ENCODE measurements at places on chromosomes 11 and 22. TPM values are rescaled to one million over a fixed set of nuclear protein-coding genes. Genes with fewer than 3 reads are reported as not detected.

GRCh38 chr11:46896719-46897406, 21.5 kb downstream of the LRP4 start:
- DNase-seq, result peak; percentile 72

- DNase-seq, result no peak
These were observed 8.5 kb upstream of the SH3BP1 start for GRCh38 chr22:37630839-37631435.

GRCh38 chr11:31414338-31414737, 44.7 kb downstream of the DNAJC24 start:
- peak; percentile 40 for DNase-seq

DNA sequence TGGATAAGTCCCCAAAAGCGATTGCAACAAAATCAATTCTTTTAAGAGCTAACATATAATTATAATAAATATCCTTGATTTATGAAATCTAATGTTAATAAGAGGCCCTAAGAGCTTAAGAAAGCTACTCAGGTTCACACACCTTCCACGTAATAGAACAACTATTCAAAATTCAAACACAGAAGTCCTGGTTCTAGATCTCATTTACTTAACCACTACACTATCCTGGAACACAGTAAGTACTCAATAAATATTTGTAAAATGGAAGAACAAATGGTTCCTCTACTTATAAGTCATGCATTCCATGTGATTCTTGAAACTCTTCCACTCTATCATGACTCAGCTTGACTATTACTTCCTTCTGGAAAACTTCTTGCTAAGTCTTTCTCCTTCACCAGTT, 268.2 kb downstream of the FAM181B start:
- no peak for DNase-seq

DNA sequence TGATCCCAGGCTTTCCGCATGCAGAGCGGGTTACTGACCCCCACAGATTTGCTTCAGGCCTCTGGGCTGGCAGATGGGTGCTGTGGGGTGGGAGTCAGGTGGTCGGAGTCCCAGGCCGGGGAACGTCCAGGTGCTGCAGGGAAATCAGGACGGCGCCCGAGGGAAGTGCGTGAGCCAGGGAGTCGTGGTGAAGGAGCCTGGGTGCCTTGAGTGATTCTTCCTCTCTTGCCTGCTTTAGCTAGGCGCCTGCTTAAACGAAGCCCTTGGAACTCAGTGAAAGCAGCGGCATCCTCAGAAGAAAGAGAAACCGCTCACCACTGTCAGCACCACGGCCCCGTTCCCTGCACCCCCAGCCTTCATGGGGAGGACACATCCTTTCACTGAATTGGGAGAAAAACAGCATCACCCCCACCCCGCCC, 455.6 kb downstream of the BRD1 start:
- no peak for DNase-seq

GRCh38 chr11:15826826-15827225, 529.5 kb downstream of the SOX6 start:
- no peak for DNase-seq

- DNase-seq, result no peak
These were observed 86.7 kb downstream of the C11orf58 start for GRCh38 chr11:16825101-16825500.

- DNase-seq, result peak; percentile 55
These were observed 31.9 kb downstream of the ATG13 start for GRCh38 chr11:46649180-46649738.

- no peak for DNase-seq
These were observed 685.8 kb upstream of the API5 start for GRCh38 chr11:42625757-42626665.

DNA sequence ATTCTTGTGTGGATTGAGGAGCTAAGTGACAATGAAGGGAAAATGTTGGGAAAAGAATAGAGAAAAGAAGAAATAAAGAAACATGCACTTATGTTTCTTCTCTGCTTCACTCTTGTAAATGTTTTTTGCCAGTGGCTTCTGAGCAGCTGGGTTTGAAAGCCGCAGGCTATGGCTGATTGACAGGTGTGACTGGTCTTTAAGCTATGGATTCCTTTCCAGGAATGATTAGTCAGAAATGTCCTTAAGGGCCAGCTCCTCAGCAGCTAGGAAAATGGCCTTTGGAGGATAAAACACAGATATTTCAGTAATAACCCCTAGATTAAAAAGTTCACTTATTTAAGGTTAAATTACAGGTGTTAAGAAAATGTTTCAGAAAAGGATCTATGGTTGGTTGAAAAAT, 6.5 kb upstream of the USP28 start:
- peak; percentile 75 for DNase-seq

DNA sequence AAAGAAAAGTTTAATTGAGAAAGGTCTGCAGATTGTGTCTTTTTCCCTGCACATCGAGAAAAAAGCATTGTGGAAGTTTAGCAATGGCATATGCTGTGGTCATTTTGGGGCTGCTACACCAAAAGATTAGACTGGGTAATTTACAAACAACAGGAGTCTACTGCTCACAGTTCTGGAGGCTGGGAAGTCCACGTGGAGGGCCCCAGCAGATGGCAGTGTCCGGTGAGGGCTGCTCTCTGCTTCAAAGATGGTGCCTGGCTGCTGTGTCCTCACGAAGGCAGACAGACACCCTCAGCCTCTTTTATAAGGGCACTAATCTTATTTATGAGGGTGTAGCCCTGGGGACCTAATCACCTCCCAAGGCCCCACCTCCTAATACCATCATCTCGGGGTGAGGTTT, 21.1 kb downstream of the PHF21B start:
- no peak for DNase-seq

Gene SLCO2B1
- not detected for total RNA-seq

Gene KRTAP5-1
- not detected for total RNA-seq

Gene HORMAD2
- total RNA-seq, result not detected

Gene OR52I1
- not detected for total RNA-seq

Gene KRTAP5-11
- not detected for total RNA-seq

Gene NXPE1
- not detected for total RNA-seq

Gene PDGFD
- total RNA-seq, result 5.0 TPM

Gene PRSS23
- 43.2 TPM for total RNA-seq

Gene LIF
- total RNA-seq, result 71.6 TPM

Gene TSSK2
- total RNA-seq, result 0.17 TPM

Gene PARVB
- total RNA-seq, result 69.3 TPM

Data from PC-3 (cell line).